ENCODE measurements at places on chromosomes 4 and X. TPM values are rescaled to one million over a fixed set of nuclear protein-coding genes. Genes with fewer than 3 reads are reported as not detected.

Gene ZCCHC18
- 2.6 TPM for total RNA-seq

Gene GYPA
- 0.09 TPM for total RNA-seq

Gene GABRE
- total RNA-seq, result 11.7 TPM

Gene SMIM10L2A
- total RNA-seq, result 4.7 TPM

Gene ADGRG4
- not detected for total RNA-seq

GRCh38 chrX:23598575-23598974 lies 68.7 kb upstream of the PRDX4 start:
- H3K36me3 ChIP-seq, result no peaks in the 10 kb centered on the region
- H3K27ac ChIP-seq, result no peak overlapping the region
- H3K4me3 ChIP-seq, result no peak overlapping the region
- DNase-seq, result no peak
- no peaks in the 10 kb centered on the region for H3K4me1 ChIP-seq

- H3K27me3 ChIP-seq, result no peaks in the 10 kb centered on the region
- DNase-seq, result no peak
- no peak overlapping the region for H3K4me3 ChIP-seq
- peak overlapping the region; percentile 60 for H3K27ac ChIP-seq
Measured at GRCh38 chr4:37994569-37994968, 34.4 kb downstream of the PTTG2 start.

DNA sequence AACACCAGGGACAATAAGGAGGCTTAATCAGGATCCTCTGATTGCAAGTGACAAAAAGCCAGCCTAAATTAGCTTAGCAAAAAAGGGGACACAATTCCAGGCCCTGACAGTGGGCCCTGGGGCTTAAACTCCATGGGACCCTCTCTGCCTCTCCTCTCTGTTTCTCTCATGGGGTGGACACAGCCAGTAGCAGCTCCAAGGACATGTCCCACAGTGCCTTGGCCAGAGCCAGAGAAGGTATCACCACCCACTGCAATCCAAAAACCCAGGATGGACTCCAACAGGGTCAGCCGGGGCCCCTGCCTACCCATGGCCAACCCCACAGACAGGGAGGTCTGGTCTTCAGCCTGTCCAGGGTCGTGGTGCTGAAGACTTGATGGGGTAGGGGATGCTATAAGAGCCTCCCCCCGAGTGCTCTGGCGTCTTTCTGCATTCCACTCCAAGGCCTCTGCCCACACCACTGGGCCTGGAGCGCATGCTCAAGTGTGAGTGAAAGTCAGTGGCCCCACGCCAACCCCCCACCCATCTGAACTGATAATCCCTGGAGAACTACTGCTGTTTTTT lies 19.7 kb upstream of the PPP2R2C start:
- no peaks in the 10 kb centered on the region for H3K27me3 ChIP-seq
- H3K4me1 ChIP-seq, result peaks cover 16% of the 10 kb centered on the region
- no peak overlapping the region for H3K27ac ChIP-seq
- no peaks in the 10 kb centered on the region for H3K36me3 ChIP-seq

GRCh38 chr4:153169776-153170175 lies 34.5 kb upstream of the TRIM2 start:
- no peak overlapping the region for H3K27ac ChIP-seq
- peaks cover 3% of the 10 kb centered on the region for H3K36me3 ChIP-seq
- H3K4me3 ChIP-seq, result no peak overlapping the region
- no peak for DNase-seq
- H3K27me3 ChIP-seq, result no peaks in the 10 kb centered on the region
- 0 out of 2 replicates have a peak, but pooled peaks cover 3% of the 10 kb centered on the region for H3K4me1 ChIP-seq

GRCh38 chr4:186832906-186833305 lies 109.2 kb upstream of the FAT1 start:
- DNase-seq, result no peak
- no peak overlapping the region for H3K27ac ChIP-seq
- H3K4me3 ChIP-seq, result no peak overlapping the region
- no peaks in the 10 kb centered on the region for H3K27me3 ChIP-seq

GRCh38 chr4:14237911-14238310 lies 610.4 kb upstream of the BOD1L1 start:
- no peak overlapping the region for H3K4me3 ChIP-seq
- H3K27me3 ChIP-seq, result peaks cover 6% of the 10 kb centered on the region
- H3K4me1 ChIP-seq, result peaks cover 4% of the 10 kb centered on the region

DNA sequence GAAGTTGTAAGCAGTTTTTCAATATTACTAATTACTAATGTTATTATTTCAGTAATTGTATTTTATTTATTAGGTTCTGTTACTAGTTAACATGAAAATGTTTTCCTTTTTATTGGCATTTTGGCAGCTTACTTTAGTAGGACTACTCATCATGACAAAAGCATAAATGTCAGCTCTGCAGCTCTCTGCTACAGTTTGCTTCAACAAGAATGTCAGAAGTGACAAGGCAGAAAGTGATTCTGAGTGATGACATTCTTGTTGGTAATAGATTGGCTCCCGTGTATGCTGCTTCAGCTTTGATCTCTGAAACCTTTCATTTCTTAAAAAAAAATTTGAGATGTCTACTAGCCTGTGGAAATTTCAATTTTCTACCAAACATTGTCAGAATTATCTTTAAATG lies 1193.9 kb downstream of the FSTL5 start:
- H3K4me3 ChIP-seq, result no peak overlapping the region
- H3K27me3 ChIP-seq, result no peaks in the 10 kb centered on the region
- H3K4me1 ChIP-seq, result no peaks in the 10 kb centered on the region
- no peaks in the 10 kb centered on the region for H3K36me3 ChIP-seq
- no peak for DNase-seq
- no peak overlapping the region for H3K27ac ChIP-seq

DNA sequence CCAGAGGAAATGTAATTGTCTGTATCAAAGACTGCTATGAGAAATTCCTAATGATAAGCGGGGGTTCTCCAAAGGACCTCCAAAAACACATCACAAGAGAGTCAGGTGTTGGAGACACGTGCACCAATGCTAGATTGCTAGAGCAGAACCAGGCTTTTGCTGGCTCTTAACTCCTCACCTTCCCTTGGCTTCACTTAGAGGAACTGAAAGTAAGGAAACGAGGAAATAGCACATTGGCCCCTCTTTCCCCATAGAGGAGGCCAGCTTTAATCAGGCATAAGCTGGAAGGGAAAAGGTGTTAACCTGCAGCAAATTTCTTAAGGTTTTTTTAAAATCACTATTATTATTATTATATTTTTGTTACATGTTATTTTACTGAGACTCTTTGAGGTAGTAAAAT lies 13.6 kb downstream of the OTC start:
- DNase-seq, result no peak
- no peaks in the 10 kb centered on the region for H3K36me3 ChIP-seq
- no peak overlapping the region for H3K4me3 ChIP-seq
- no peaks in the 10 kb centered on the region for H3K27me3 ChIP-seq
- H3K4me1 ChIP-seq, result no peaks in the 10 kb centered on the region
- H3K27ac ChIP-seq, result no peak overlapping the region

DNA sequence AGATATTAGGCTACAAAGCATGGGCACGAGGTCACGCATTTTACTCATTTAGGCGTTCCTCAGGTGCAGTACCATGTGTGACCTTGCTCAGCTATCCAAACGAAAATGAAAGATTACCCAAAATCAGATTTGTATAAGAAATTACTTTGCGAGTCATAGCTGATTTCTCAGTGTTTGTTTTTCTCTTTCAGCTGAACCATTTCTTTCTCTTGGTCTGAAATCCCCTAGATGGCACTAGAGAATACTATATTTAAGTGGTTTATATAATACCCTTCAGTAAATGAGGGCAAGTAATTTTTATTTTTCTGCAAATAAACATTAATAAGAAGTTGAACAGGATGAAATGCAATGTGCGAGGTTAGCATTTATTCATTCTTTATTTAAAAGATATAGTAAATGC lies 496.6 kb downstream of the STIM2 start:
- H3K4me3 ChIP-seq, result no peak overlapping the region
- H3K4me1 ChIP-seq, result peaks cover 21% of the 10 kb centered on the region
- H3K36me3 ChIP-seq, result no peaks in the 10 kb centered on the region
- no peaks in the 10 kb centered on the region for H3K27me3 ChIP-seq

DNA sequence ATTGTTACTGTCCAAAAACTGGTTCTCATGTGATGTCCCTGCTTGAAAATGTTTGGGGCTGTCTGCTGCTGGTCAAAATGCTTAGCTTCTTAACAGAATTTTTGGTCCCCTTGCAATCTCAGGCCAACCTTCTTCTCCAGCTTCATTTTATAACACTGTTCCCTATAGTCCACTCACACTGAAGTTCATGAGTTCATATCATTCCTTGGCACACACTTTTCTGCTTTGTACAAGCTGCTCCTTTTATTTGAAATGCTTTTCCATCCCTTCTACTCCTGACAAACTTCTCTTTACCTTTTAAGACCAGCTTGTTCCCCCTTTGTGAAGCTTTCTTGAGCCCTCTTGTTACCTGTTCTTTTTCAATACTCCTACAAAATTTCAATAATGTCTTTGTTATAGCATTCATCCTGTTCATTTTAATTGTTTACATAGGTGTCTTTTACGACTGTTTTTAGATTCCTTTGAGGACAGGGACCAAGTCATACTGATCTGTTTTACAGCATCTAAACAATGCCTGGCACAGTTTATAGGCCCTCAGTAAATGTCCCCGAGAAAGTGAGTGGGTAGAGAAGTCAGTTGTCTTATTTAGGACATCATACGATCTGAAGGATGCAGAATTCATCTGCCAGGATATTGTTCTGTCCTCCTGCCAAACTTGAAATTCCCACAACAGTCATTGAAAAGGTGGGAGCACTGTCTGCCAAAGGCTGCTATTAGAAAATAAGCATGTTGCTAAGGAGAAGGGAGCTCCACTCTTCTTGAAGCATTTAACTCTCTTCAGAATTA lies 134.4 kb upstream of the BMPR1B start:
- H3K27ac ChIP-seq, result no peak overlapping the region
- H3K36me3 ChIP-seq, result no peaks in the 10 kb centered on the region
- no peaks in the 10 kb centered on the region for H3K27me3 ChIP-seq
- H3K4me1 ChIP-seq, result no peaks in the 10 kb centered on the region
- DNase-seq, result no peak

GRCh38 chr4:143586080-143586479 lies 72.6 kb downstream of the SMARCA5 start:
- H3K27ac ChIP-seq, result no peak overlapping the region
- peaks cover 7% of the 10 kb centered on the region for H3K36me3 ChIP-seq
- H3K4me3 ChIP-seq, result no peak overlapping the region

- no peaks in the 10 kb centered on the region for H3K36me3 ChIP-seq
- H3K4me1 ChIP-seq, result no peaks in the 10 kb centered on the region
- H3K27me3 ChIP-seq, result no peaks in the 10 kb centered on the region
- no peak overlapping the region for H3K27ac ChIP-seq
- H3K4me3 ChIP-seq, result no peak overlapping the region
Measured at GRCh38 chr4:70538869-70539268, 20.5 kb downstream of the AMTN start.

DNA sequence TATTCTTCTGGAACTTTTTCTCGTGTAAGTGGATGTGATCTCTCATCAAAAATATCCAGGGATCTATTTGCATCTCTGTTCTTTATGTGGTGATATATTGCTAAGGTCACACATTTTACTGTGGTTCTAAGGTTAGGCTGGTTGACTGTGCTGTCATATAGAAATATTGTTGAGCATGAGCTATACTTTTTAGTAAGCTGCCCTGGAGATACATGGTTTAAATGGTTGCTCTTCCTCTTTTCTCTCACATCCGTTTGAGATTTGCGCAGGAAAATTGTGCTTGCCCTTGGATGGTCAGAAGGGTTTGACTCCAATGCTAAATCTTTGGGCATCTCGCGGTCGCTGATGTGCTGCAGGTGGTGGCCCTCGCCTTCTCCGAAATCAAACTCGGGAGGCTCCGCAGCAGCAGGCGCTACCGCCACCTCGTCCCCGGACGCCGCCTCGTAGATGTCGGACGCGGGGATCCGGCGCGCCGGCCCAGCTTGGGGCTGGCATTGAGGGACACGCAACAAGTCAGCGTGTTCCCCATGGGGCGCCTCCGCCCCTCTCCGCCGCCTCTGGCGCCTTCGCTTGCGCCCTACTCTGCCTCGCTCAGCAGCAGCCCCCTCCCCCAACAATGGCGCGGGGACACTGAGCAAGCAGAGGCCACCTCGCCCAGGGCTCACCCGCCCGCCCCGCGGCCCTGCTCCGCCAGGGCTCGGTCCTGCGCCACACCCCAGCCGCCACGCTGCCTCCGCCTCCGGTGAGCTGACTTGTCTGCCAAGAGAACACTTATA lies 154.5 kb downstream of the MSN start:
- H3K4me1 ChIP-seq, result peaks cover 18% of the 10 kb centered on the region
- 0 out of 2 replicates have a peak, but pooled peaks cover 3% of the 10 kb centered on the region for H3K36me3 ChIP-seq
- peaks cover 20% of the 10 kb centered on the region for H3K27me3 ChIP-seq

- no peak overlapping the region for H3K4me3 ChIP-seq
- no peak overlapping the region for H3K27ac ChIP-seq
- no peak for DNase-seq
- peaks cover 29% of the 10 kb centered on the region for H3K4me1 ChIP-seq
Measured at GRCh38 chrX:107985033-107985432, 2.9 kb upstream of the TEX13B start.

DNA sequence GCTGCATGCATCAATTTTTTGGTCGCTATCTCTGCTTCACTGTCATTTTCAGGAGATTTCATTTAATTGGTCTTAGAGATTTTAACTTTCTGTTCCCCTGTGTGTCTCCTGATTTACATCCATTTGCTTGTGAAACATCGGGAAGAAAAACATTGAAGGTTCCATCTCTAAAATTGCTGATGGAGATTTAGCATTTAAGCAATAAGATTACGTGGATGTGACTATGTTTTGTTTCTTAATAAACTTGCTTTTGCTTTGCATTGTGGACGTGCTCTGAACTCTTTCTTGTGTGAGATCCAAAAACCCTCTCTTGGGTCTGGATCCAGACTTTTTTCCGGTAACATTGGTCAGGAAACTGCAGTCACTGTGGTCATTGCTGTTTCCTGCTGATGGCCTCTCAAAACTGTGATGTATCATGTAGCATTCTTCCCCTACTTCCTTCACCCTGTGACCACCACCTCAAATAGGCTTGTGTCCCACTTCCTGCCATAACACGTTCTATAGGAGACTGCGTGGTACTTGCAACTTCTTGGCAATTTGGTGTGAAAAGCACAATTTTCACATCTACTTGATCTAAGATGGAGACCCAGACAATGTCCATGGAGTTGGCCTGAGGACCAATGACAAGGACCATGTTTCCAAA lies 4.9 kb downstream of the CXCL2 start:
- peaks cover 25% of the 10 kb centered on the region for H3K27me3 ChIP-seq
- H3K4me1 ChIP-seq, result peaks cover 9% of the 10 kb centered on the region
- no peak for DNase-seq
- H3K36me3 ChIP-seq, result no peaks in the 10 kb centered on the region
- H3K4me3 ChIP-seq, result no peak overlapping the region

- H3K4me1 ChIP-seq, result no peaks in the 10 kb centered on the region
- no peaks in the 10 kb centered on the region for H3K27me3 ChIP-seq
- no peak overlapping the region for H3K27ac ChIP-seq
- no peak for DNase-seq
- H3K36me3 ChIP-seq, result no peaks in the 10 kb centered on the region
- no peak overlapping the region for H3K4me3 ChIP-seq
Measured at GRCh38 chr4:24164054-24164693, 274.3 kb upstream of the PPARGC1A start.

- DNase-seq, result no peak
- H3K36me3 ChIP-seq, result no peaks in the 10 kb centered on the region
- no peaks in the 10 kb centered on the region for H3K4me1 ChIP-seq
- H3K4me3 ChIP-seq, result no peak overlapping the region
- H3K27ac ChIP-seq, result no peak overlapping the region
Measured at GRCh38 chr4:15868111-15868510, 70.4 kb downstream of the FGFBP1 start.
